Right lung (tissue), 10 donors: ENCODE measurements at places on chromosomes 3 and 15.

DNA sequence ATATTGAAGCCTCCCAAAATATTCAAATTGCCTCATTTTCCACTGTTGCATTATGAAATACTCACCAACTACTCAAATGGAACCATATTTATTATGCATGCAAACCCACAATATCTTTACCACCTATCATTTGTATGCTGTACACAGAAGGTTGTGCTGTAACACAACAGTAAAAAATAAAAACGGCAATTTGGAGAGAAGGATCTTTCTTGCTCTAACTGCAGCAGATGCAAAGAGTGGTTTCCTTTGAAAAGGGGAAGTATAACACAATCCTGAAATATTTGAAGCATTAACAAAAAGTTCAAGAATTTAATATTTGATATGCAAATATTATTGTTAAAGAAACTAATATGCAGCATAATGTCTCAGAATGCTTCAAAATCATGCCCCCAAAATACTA is 244.5 kb upstream of the SUCLG2 start:
- no peak for DNase-seq

DNA sequence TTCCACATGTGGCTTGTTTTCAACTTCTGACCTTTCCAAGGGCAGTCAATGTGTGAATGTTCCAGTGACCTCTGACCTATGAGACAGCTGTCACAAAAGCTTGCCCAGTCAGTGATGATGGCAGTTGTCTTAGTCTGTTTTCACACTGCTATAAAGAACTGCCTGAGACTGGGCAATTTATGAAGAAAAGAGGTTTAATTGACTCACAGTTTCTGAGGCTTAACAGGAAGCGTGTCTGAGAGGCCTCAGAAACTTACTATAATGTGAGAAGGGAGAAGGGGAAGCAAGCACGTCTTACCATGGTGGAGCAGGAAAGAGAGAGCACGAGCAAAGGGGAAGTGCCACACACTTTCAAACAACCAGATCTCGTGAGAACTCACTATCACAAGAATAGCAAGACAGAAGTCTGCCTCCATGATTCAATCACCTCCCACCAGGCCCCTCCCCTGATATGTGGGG is 95.6 kb downstream of the ECT2 start:
- no peak for DNase-seq

GRCh38 chr3:132507657-132508056 is 89.4 kb upstream of the ACKR4 start:
- no peak for DNase-seq

DNA sequence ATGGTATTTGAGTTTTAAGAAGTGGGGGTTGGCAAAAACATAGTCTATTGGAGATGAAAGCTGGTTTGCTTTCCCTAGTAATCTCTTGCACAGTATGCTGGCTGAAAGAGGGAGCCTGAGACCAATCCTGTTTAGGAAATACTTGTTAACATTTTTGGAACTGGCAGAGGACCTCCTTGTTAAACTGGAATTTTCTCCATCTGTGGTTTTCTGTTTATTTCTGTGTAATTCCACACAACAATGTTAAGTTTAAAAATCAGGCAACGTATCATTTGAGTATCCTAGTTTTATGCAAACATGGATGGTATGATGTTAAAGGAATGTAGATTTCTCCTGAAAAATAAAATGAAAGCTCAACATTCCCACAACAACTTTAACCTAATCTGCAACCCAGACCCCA is 536.0 kb upstream of the TBL1XR1 start:
- DNase-seq = no peak

DNA sequence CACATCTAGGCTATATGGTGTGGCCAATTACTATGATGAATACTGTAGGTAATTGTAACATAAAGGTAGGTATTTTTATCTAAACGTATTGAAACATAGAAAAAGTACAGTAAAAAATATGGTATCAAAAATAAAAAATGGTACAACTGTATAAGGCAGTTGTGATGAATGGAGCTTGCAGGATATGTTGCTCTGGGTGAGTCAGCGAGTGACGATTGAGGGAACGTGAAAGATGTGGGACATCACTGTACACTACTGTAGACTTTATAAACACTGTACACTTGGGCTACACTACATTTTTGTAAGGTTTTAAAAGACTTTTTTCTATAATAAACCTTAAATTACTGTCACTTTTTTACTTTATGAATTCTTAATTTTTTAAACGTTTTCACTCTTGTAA is 10.3 kb downstream of the CTNNB1 start:
- no peak for DNase-seq
